ENCODE measurements at places on chromosomes 3 and 15. TPM values are rescaled to one million over a fixed set of nuclear protein-coding genes. Genes with fewer than 3 reads are reported as not detected.

SPESP1 gene
- total RNA-seq = 0.99 TPM

FAM81A gene
- 0.39 TPM for total RNA-seq

THRB gene
- total RNA-seq = 18.1 TPM

OR5K2 gene
- not detected for total RNA-seq

NR2F2 gene
- total RNA-seq = 7.8 TPM

ACAA1 gene
- 47.8 TPM for total RNA-seq

- no peak for DNase-seq
These were observed 67.6 kb downstream of the HES1 start for GRCh38 chr3:194203482-194204041.

GRCh38 chr3:3308809-3309208 lies 129.3 kb upstream of the CRBN start:
- DNase-seq = no peak

DNA sequence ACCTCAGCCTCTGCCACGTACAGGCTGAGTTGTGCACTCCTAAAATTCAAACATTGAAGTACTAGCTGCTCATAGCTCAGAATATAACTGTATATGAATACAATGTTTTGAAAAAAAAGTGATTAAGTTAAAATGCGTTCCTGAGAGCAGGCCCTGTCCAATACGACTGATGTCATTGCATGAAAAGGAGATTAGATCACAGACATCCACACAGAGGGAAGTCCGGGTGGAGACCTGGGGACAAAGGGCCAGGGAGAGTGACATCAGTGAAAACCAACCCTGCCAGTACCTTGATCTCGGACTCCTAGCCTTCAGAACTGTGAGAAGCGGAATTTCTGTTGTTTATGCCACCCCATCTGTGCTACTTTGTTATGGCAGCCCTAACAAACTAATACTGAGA lies 311.4 kb upstream of the NR2F2 start:
- DNase-seq = no peak

DNA sequence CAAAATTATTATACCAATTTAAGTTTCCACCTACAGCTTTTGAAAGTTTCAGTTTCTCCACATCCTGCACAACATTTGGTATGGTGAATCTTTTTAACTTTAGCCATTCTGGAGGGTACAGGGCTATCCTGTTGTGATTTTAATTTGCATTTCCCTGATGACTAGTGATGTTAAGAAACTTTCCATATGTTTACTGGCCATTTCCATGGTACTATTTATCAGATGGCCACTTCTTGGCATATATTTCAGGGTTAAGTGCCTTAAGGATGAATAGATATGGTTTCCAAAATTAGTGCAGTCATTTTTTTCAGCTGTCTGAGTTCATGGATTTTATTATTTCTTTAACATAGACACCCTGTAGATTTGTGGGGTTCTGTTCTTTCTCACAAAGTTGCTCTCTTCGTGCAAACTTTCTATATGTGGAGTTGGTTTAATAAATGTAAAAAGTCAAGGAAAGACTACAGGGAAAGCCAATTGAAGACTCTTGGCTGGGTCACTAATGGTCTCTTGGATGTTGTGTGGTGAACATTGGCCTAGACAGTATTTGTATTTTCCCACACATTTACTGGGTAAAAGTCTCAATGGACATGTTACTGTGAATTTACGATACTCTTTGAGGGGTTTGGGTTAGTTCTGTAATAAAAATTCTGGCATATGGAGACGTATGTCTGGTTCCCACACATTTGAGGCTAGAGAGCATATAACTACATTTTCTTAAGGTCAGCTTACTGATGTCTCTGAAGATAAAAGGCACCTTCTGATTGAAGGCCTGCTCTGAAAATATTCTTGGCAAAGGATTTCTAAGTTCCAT lies 147.5 kb upstream of the PDZRN3 start:
- DNase-seq = peak; percentile 56

DNA sequence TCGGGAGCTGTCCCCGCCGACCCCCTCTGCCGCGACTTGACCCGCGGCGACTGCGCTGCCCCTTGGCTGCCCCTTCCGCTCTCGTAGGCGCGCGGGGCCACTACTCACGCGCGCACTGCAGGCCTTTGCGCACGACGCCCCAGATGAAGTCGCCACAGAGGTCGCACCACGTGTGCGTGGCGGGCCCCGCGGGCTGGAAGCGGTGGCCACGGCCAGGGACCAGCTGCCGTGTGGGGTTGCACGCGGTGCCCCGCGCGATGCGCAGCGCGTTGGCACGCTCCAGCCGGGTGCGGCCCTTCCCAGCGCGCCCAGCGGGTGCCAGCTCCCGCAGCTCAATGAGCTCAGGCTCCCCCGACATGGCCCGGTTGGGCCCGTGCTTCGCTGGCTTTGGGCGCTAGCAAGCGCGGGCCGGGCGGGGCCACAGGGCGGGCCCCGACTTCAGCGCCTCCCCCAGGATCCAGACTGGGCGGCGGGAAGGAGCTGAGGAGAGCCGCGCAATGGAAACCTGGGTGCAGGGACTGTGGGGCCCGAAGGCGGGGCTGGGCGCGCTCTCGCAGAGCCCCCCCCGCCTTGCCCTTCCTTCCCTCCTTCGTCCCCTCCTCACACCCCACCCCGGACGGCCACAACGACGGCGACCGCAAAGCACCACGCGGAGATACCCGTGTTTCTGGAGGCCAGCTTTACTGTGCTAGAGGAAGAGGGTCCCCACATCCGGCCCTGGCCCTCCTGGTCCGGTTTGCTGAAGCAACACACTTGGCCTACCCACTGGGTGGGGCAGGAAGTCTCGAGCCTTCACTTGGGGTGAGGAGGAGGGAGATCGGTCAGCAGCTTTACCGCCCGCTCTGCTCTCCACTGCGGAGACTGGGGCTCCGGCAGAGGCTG lies at the start of gene RASSF1:
TSS of gene RASSF1 (minus strand) at position 389 of the 882 bp plus-strand sequence. CDS start at position 358, 31 bp downstream.
- DNase-seq = peak; percentile 77

DNA sequence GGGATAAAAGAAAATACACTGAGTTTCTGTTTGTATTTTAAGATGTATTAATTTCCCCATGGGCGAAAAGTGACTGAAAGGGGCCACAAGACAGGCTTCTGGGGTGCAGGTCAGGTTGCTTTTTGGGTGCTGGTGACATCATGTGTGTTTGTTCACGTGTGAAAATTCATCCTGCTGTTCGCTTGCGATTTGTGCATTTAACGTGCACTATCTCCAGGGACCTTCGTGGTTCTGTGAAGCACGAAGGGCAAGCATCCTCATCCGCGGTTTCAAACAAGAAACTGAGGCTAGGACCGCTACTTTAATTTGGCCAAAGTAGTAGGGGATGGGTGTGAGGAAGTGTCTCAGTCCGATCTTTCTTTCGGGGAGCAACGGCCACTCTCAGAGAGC lies 1.6 kb upstream of the SMAD6 start:
- no peak for DNase-seq

DNA sequence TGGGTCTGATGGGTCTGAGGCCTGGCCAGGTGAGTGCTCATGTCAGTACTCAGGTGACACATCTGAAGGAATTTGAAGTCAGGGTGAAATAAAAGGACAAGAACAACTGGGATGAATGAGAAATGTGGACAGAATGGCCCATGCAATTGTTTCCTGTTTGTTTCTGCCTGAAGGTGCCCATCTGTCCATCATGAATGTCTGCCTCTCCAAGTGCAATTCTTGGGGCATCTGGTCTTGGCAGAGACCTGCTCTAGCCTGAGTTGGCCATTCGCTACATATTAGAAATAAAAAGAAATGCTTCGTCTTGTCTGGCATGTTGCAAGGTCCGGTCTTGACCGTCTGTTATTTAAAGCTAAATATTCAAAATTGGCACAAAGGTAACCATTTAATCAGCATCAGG lies 142.0 kb upstream of the AGBL1 start:
- DNase-seq = no peak

DNA sequence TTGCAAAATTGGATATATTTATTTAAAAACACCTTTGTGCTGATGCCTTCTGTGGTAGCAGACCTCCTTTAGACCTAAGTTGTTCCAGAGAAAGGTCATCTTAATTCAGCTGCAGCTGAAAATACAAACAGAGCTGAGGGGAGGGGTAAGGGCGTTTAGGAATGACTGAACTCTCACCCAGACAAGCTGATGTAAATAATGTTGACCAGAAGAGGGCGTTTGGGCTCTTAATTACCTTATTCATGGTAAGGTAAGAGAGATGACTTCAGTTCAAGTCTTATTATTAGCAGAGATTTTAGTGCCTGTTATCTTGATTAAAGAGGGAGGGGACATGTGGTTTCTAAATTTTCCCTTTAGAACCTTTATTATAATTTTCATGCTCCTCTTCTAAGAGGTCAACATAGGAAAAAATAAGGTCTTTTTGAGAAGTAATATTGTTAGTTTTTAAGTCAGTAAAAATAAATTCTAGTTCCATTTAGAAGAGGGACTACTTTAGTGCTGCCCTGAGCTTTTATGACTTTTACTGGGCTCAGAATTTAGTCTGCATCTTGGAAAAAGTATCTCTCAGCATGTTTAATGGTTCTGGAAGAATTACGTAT lies 46.3 kb downstream of the GPR171 start:
- no peak for DNase-seq

DNA sequence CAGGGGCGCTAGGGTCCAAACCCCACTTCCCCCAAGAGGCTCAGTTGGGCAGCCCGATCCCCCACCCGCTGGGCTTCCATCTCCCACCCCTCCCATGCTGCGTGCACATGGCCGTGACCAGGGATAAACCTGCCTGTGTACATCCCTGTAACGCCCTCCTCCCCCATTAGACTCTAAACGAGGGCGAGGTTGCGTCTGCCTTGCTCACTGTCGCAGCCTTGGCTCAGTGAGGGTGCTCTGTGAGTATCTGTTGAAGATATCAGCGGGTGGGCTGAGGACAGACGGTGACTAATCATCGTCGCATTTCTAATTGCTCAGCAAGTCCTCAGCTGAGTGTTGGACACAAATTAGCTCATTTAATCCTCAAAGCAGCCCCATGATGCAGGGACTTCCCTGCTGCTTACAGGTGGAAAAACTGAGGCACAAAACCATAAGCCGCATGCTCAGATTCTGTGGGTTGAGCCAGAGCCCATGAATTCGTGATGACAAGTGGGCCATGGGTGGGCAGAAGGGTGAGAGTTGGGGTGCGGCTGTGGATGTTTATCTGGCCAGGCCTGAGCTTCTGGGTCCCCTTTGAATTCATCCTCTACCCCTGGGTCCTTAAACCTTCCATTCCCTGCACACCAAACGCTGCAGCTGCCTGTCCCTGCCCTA lies 26.0 kb downstream of the FBLN2 start:
- DNase-seq = no peak

- DNase-seq = peak; percentile 19
These were observed 513 bp downstream of the CLASP2 start for GRCh38 chr3:33717616-33717865.

- no peak for DNase-seq
These were observed 105.3 kb upstream of the PEX5L start for GRCh38 chr3:180142041-180142440.

Measured in skin of body (tissue), 3 donors.